ENCODE measurements at places on chromosomes 7 and 10. TPM values are rescaled to one million over a fixed set of nuclear protein-coding genes. Genes with fewer than 3 reads are reported as not detected.

- ATAC-seq: no peak
Observed at GRCh38 chr10:29104661-29105399, 184.0 kb upstream of the LYZL1 start.

DNA sequence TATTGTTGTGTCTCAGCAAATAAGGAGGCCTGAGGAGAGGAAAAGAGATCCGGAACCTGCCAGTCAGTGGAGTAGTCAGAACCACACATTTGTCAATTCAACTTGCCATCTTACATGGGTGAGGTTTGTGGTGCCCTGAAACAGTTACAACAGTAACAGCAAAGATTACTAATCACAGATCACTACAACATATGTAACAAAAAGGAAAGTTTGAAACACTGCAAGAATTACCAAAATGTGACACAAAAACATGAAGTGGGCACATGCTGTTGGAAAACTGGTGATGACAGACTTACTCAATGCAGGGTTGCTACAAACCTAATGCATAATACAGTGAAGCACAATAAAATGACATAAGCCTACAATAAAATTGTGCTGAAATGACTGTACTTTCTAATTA lies 89.4 kb downstream of the LRRN3 start:
- ATAC-seq: no peak

DNA sequence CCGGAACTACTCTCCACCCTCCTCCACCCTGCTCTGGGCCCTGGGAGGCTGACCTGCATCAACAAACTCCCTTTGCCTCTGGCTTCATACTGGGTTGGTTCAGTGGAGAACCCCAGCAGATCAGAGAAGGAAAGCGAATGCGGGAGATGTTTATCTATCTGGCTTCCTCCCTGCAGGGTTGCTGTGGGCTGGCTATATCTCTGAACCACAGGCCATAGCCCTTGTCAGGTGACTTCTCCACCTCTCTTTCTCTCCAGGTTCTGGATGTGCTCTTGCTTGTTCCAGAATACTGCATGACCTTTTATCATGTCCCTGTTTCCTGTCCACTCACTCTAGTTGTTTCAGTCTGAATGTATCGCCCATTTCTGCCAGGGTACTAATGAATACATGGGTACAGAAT lies 51.7 kb upstream of the IFRD1 start:
- ATAC-seq: no peak

DNA sequence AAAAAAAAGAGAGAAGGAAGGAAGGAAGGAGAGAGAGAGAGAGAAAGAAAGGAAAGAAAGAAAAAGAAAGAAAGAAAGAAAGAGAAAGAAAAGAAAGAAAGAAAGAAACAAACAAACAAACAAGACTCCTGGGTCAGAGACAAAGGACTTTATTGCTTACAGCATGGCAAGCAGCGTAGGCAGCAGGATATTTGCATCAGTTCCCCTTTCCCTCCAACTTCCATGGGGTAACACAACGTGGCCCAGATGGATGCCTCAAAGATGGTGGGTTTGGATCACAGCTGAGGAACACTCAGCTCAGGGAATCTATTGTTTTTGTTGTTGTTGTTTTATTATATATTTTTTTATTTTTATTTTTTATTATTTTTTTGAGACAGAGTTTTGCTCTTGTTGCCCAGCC lies 128.5 kb upstream of the VKORC1L1 start:
- ATAC-seq: no peak

The FGFBP3 gene
- total RNA-seq: 13.9 TPM

The GARS1 gene
- 135 TPM for total RNA-seq

The C10orf53 gene
- 0.76 TPM for total RNA-seq

All from motor neuron (in vitro differentiated cells).